ENCODE measurements at places on chromosomes 2 and 18.

GRCh38 chr2:174012347-174013314 is 47.5 kb upstream of the SP3 start:
- DNase-seq: peak; percentile 53

GRCh38 chr2:78718473-78718872 is 307.0 kb upstream of the REG3G start:
- DNase-seq: no peak

DNA sequence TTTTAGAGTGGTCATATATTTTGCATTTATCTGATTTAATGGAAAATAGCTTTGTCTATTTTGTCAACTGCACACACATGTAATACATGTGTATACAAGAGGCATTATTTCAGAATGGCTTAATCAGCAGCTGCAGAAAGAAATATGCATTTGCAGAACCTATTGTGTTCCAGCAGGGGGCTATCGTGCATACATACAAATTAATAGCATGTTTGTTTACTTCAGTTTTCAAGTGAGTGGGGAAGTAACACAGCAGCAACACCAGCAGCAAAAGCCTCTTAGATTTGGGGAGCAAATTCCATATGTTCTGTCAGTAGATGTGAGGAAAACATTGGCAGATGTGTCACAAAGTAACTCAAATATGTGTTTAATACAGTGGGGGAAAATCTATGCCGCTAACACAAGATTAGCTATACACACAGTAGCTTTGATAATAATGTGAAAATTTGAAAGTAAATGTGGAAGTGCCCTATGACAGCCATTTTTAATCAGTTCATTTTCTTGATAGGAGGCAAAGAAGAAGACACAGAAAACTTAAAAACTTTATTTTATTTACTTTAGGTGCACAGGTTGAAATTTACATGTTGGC is 218.1 kb downstream of the WDR7 start:
- no peak for DNase-seq

DNA sequence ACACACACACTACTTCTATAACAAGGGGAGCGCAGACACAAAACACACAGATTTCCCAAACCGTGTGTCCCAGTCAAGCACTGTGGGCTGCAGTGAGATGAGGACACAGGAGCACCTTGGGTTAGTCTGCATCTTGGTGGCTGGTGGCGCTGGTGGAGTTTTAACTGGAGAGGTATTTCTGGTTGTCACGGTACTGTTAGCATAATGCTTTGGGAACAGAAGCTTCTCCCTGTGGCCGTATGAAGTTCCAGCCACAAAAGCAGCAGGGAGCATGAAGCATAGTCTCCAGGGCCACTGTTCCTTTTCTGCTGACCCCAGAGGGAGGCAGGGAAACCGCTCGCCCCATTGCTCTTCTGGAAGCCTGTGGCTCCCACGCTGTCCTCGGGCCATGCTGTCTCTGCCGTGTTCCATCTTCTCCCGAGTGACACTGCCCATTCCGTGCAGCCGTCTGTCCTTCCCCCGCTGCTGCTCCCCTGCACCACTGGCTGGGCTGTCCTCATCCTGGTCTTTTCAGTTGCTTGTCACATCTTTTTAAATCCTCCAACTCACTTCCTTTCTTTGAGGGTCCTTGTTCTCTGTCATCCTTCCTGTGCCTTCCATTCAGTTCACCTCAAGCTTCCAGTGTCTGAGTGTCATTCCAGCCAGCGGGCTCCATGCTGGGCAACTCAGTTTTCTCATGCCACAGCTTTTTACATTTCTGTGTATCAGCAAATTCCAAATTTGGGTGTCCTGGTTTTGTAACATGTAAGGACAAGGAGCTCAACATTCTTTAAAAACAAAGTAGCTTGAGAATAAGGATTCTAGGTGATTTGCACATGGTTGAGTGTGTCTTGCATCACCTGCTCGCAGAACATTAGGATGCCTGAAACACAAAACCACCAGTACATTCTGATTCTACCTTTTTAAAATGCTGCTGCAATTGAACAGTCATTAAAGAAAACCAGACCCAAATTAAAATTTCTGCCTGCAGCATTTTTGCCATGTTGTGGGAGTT is 125.0 kb downstream of the MTCL1 start:
- DNase-seq: no peak

- no peak for DNase-seq
These were observed 243.0 kb downstream of the HNMT start for GRCh38 chr2:138207074-138207930.

DNA sequence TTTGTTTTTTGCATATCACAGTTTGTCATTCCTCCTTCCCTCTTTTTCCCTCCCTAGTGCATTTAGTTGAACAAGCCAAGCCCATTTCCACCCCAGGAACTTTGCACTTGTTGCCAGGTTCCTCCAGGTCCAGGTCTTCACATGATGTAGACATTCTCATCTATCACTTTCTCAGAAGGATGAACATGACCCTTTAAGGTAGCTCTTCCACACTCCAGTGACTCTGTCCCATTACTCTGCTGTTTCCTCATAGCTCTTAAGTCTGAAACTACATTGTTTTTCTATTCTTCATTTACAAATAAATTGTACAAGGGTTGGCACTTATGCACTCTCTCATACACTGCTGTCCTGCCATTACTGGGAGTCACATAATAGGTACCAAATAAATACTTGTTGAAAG is 6.1 kb downstream of the KYNU start:
- DNase-seq: no peak

DNA sequence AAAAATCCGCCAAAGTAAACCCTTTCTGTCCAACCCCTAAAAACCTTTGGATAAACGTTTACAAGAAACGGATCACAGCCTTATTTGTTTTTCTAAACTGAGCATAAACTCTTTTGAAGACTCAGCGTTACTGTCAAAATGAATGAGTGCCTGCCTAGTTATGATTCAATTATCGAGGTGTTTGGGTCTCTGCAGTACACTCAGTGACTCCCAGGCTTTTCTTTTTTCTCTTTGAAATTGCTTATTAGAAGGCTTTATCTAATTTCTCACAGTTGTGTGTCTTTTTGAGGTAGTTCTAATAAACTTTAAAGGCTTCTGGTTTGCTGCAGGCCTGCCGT is 663 bp downstream of the RHBDD1 start:
- no peak for DNase-seq

DNA sequence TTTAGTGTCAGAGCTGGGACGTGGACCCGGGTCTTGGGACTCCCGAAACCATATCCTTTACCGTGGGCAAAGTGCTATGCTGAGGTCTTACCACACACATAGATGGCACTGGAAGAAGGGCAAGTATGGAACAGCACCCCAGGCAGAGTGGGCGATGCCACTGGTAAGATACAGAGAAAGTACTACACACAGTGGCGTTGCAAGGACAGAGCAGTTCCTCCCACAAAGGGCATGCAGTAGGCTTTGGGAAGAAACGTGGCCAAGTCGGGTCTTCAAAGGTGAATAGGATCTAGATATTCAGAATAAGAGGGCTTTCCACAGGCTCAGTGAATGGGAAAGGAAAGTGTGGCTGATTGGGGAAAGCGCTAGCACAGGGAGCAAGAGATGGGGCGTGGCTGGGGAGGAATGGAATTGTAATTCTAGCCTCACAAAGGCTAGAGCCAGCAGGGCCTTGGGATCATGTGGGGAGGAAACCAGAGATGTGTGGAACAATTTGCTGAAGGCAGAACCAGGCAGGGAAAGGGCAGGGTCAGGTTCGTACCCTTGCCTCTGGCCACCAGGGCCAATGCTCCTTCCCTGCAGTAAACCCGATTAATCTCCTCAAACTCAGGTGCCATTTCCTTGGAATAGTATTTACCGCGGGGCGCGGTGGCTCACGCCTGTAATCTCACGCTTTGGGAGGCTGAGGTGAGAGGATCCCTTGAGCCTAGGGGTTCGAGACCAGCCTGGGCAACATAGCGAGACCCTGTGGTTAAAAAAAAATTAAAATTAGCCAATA is 36.0 kb downstream of the PCBP1 start:
- no peak for DNase-seq

GRCh38 chr2:69582582-69583176 is 60.9 kb downstream of the AAK1 start:
- no peak for DNase-seq

- DNase-seq: no peak
These were observed 56.7 kb upstream of the RAB6C start for GRCh38 chr2:129922571-129923264.

GRCh38 chr18:6449213-6449612 is 34.5 kb upstream of the L3MBTL4 start:
- no peak for DNase-seq

DNA sequence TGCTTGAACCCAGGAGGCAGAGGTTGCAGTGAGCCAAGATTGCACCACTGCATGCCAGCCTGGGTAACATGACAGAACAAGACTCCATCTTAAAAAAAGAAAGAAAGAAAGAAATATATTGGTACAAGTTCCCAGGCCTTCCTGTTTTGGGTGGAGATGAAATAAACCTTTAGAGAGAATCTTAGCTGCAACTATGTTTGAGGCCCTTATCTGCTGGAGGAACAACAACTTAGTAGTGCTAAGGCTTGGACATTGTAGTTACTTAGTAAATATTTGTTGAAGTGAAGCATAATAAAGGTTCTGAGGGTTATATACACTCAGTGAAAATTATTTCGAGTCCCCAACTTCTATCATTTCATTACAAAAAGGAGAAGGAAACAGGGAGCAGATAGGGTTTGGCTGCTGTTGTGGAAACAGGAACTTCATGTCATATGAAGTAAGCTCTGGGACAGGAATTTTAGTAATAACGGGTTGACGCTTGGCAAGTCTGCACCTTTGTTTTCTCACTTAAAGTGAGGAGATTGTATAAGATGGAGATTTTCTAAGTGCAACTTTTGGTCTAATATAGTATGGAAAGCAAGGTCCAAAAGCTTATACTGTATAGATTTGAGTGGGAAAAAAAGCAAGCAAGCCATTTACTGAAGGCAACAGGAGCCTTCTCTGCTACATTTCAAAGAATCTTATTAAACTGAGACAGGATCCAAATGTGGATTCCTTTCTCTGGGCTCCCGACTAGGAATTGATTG is 40.0 kb upstream of the AGPS start:
- no peak for DNase-seq
